SK-N-DZ (cell line): ENCODE measurements at places on chromosomes 3 and 15.

- no peak for DNase-seq
These were observed 32.3 kb downstream of the TMOD3 start for GRCh38 chr15:51861557-51862359.

DNA sequence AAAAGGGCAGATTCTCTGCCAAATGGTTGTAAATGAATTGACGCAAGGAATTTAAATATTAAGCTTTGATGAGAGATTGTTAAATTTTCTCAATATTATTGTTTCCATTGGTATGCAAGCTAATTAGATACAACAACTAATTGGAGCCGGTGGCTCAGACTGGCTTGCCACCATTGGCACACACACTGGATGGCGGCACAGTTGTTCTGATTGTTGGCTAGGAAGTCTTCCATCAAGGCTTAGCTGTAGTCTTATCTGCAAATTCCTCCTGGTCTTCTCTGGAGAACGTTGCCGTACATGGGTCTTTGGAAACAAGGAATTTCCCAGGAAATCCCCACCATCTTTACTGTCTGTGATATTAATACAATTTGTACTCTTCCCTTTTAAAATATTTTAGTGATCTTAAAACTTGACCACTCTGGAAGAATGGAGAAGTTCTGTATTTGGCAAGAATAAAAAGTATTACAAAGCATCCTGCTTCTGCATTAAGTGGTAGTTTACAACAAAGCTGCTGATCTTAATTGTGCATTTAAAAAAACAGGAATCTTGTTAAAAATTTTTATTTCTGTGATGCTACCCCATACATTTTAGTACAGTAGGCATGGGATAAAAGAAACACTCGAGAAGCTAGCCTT is 126.5 kb downstream of the UBE2E2 start:
- no peak for DNase-seq

DNA sequence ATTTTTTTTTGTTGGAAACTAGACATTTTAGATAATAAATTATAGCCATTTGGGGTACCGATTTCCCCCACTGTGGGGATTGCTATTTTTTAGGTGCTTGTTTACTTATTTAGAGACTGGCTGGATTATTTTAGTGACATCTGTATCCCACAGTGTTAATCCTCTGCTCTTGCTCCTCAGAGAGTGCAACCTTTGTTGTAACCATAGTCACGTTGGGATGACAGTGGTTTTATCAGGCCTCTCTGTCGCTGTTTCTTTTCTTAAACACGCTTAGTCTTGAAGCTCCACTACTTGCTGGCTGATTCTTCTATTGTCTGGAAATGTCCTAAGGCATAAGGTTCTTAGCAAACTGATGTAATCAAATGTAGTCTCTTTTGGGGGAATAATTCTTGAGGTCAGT is 451.6 kb upstream of the SEMA6D start:
- no peak for DNase-seq

GRCh38 chr3:38094999-38095398 is 41.9 kb downstream of the ACAA1 start:
- DNase-seq = no peak

- DNase-seq = no peak
These were observed 667.9 kb upstream of the CFAP20DC start for GRCh38 chr3:59717679-59718205.

DNA sequence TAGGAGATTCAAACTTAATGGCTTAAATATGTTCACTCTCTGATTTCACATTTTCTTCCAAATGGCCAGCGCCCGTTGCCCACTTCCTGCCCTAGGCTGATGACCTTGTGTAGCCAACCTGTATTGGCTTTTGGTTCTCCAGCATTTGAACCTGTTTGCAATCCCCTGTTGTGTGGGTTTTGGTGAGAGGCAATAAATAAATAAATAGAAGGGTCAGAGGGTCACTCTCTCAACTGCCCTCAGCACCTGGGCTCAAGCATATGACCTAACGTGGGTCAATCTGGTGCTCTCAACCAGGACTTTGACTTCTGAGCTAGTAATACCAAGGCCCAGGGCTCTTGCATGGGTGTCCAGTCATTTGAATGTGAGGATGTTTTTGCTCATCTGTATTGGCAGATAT is 1.8 kb upstream of the SRP14 start:
- no peak for DNase-seq

DNA sequence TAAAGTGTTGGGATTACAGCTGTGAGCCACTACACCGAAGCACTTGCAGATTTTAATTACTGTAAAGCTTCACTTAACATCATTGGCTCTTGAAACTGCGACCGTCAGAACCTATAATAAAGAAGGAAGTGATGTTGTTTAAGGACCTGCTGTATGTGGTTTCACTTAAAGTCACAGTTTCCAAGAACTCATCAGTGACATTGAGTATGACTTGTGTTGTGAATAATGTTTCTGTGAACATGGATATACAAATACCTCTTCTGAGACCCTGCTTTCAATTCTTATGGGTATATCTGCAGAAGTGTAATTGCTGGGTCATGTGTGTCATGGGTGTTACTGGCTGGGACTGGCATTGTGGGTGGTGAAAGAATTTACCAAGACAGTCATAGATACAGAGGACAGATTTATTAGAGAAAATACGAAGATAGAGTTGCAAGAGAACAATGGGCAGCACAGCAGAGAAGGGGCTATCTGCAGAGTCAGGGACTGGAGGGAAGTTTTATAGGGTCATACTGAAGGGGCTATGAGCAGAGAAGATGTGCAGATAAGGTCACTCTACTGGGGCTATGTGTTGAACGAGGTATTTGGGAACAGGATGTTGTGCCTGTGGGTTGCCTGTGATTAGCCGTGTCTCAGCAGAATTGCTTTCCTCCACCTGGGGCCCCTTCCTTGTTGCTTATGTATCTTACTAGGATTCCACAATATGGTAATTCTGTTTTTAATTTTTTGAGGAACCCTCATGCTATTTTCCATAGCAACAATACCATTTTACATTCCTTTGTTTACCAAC is 4.5 kb downstream of the NDUFB5 start:
- DNase-seq = no peak

GRCh38 chr15:70289191-70289955 is 191.7 kb upstream of the TLE3 start:
- no peak for DNase-seq

GRCh38 chr15:101497017-101497416 is 7.5 kb upstream of the PCSK6 start:
- no peak for DNase-seq

GRCh38 chr3:158671821-158672214 is 630 bp downstream of the LXN start:
- no peak for DNase-seq

DNA sequence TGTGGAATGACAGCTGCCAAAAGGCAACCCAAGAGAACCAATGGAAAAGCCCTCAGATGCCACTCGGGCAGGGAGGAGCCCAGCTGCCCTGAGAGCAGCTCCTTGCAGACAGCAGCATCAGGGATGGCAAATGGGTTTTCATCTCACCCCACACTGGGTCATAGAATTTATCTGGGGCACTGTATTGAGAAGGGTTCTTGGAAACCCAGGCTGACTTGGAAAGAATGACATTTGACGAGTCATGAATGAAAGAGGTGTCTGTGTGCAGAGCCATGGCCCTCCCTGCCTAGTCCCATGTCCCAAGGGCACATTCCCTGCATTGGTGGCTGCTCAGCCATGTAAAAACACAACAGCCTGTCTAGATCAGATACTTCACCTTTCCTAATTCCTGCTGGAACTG is 157.9 kb upstream of the BHLHE40 start:
- no peak for DNase-seq

DNA sequence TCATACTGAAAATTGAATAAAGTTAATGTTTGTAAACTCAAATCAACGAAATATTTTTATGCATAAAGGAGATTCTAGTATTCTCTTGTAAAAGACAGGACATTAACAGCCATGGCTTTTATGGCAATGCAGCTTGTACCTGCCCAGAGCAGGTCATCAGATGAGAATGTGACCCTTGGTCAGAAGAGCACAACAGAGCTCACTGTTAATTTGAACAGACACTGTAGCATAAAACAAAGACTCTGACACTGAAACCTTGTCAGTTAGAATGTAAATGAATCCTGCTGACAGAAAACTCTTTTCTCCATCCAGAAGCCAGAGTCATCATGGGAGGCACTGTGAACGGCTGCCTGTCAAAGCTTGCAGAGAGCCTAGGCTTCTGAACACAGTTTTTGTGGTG is 410.6 kb downstream of the RAP2B start:
- no peak for DNase-seq

- DNase-seq = no peak
These were observed 8.6 kb upstream of the TRIM59 start for GRCh38 chr3:160458151-160458550.

DNA sequence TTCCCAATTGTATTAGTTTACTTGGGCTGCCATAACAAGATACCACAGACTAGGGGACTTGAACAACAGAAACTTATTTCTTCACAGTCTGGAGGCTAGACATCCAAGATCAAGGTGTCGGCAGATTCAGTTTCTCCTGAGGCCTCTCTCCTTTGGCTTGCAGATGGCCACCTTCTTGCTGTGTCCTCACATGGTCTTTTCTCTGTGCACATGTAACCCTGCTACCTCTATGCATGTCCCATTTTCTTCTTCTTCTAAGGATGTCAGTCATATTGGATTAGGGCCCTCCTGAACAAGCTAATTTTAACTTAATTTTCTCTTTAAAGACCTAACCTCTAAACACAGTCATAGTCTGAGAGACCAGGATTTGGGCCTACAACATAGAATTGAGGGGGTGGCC is 336.7 kb upstream of the WNT5A start:
- DNase-seq = no peak
